Kasumi-1 (cell line): ENCODE measurements at places on chromosomes 1 and 21.
A peak's percentile ranks its signal among the peaks of the same experiment; 100 is the strongest.

DNA sequence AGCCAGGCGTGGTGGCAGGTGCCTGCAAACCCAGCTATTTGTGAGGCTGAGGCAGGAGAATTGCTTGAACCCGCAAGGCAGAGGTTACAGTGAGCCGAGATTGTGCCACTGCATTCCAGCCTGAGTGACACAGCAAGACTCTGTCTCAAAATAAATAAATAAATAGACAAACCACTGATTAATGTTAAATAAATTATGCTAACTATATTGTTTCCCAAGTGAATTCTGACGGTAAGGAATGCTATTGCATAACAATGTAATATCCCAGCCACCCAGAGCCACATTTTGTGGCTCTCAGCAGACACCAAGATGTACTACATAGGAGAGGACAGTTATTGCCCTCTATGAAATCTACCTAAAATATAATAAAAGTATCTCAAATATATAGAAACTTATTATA, 55.4 kb downstream of the LPGAT1 start:
- no peak for DNase-seq

- no peak for DNase-seq
Measured at GRCh38 chr1:226542623-226543103, 5.9 kb upstream of the STUM start.

DNA sequence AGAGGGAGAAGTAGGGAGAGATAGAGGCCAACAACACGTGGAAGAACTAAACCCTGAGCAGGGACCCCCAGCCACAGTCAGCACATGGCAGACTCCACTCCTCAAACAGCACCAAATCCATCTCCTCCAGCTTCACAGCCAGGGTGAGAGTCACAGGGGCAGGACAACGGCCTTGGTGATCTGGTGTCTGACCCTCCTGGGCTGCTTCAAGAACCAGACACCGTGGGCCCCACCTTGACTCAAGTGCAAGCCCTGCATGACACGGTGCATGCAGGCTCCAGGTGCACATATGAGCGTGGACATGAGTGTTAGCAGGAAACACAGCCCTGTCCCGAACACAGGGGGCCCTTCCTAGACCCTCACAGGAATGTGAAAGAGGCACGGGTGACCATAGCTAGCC, 21.9 kb downstream of the S100A7 start:
- no peak for DNase-seq

- no peak for DNase-seq
Measured at GRCh38 chr1:78038071-78038470, 7.7 kb upstream of the GIPC2 start.

GRCh38 chr1:160243767-160244166, 18.6 kb downstream of the DCAF8 start:
- no peak for DNase-seq

DNA sequence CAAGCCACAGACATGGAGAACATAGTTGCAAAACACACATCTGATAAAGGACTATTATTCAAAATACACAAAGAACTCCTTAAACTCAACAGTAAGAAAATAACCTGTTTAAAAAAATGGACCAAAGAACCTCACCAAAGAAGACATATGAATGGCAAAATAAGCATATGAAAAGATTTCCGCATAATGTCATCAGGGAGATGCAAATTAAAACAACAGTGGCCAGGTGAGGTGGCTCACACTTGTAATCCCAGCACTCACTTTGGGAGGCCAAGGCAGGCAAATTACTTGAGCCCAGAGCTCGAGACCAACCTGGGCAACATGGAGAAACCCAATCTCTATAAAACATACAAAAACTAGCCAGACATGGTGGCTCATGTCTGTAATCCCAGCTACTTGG, 50.4 kb downstream of the PRPF38A start:
- DNase-seq: no peak

- DNase-seq: peak; percentile 97
Measured at GRCh38 chr21:46622226-46622625, 13.2 kb upstream of the PRMT2 start.

DNA sequence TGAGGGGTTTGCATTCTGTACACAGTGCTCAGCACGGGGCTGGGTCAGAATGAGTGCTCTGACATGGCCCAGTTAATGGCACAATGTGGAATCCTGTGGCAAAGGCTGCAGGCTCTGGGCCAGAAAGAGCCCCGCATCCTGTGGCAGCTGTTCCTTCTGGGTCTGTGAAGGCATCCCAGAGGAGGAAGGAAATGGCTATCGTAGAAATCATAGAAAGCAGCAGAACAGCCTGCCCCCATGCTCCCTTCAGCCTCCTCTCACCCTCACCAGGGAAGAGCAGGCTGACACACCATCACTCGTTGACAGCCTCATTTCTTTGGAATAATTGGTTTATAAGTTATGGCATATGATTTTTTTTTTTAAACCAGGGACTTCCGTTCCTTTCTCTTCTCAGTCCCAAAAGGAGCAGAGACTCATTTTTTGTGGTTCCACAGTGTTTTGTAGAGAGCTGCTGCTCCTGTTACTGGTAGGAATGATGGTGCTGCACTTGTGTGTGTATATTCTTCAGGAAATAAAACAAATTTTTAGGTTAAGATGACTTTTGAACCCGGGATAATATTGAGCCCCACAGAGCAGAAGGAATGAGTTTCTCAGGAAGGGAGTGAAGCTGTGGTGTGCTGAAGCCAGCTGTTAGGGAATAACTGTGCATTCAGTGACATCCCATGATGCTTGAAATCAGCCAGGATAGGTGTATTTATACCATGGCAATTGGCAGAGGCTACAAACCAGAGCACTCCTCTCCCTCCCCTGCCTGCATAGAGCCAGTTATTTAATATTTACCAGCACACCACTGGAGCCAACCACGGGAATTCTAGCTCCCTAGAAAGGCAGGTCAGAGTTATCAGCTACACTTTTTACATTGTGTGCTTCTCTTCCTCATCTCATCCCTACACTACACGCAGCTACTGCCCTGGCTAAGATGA, 32.0 kb downstream of the PLXNA2 start:
- peak; percentile 58 for DNase-seq

DNA sequence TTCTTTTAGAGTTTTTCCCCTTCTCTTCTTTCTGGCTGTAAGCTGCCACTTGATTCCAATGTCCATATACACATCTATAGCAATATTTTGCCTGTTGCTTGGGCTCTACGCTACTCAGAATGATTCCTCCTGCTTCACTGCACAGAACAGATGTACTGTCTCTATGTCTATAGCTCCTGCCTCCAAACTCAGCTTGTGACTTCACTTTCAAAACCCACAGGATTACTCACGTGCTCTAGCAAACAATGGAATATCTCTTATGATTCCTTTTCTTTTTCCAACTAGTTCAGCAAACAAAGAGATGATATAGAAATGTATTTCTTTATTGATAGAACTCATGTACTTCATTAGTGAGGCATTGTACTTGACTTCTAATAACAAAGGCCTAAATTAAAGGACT, 80.5 kb upstream of the SOX13 start:
- no peak for DNase-seq

DNA sequence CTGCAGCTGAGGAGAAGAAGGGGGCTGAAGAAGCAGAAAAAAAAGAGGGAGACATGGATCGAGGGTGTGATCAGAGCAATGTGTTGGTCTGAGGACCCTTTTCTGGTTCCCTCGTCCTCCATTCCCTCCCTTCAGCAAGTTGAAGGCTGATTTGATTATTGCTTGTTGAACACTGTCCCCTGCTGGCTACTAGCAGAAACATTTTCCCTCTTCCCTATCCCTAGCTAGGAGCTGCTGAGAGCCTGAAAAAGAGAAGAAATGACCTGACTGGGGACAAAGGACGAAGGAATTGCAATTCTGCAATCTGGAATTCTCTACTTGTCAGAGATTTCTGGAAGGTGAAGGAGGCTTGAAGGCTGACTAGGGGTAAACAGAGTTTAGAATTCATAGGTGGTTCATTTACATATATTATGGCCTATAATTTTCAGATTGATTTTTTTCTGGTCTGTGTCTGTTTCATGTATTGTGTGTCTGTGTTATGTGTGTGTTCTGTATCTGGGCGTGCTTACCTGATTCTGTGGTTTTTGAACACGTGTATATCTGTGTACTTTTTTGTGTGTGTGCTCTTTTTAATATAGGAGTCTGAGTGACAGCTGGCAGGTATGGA, 9.8 kb downstream of the NHLH1 start:
- peak; percentile 89 for DNase-seq

DNA sequence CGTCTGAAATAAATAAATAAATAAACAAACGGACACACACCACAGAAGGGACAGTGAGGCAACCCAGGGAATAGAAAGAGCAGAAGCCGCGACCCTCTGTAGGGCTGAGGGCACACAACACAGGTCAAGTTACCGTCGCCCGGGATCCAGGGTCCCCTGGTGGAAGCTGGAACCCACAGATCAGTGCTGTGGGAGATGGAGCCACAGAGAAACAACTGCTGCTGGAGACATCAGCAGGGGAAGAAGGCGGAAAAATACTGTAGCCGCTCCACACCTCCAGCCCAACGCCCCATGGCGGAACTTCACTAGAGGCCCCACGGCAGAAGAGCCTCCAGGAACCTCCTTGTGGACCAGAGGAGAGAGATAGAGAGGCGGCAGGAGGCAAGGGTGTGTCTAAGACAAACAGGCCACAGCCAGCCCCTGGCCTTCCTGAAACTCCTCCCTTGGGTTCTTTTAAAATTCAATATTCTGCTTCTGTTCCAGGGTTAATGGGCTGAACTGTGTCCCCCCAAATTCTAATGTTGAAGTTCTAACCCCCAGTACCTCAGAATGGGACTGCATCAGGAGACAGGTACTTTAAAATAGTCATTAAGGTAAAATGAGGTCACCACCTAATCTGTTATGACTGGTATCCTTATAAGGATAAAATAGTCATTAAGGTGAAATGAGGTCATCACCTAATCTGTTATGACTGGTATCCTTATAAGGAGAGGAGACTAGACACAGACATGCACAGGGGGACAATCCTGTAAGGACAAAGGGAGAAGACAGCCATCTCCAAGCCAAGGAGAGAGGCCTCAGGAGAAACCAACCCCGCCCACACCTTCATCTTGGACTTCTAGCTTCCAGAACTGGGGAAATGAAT, 7.7 kb upstream of the HLCS start:
- no peak for DNase-seq

GRCh38 chr1:156196445-156196844, 2.5 kb downstream of the SLC25A44 start:
- DNase-seq: no peak

GRCh38 chr21:45494851-45495680, 47.2 kb downstream of the SLC19A1 start:
- no peak for DNase-seq

DNA sequence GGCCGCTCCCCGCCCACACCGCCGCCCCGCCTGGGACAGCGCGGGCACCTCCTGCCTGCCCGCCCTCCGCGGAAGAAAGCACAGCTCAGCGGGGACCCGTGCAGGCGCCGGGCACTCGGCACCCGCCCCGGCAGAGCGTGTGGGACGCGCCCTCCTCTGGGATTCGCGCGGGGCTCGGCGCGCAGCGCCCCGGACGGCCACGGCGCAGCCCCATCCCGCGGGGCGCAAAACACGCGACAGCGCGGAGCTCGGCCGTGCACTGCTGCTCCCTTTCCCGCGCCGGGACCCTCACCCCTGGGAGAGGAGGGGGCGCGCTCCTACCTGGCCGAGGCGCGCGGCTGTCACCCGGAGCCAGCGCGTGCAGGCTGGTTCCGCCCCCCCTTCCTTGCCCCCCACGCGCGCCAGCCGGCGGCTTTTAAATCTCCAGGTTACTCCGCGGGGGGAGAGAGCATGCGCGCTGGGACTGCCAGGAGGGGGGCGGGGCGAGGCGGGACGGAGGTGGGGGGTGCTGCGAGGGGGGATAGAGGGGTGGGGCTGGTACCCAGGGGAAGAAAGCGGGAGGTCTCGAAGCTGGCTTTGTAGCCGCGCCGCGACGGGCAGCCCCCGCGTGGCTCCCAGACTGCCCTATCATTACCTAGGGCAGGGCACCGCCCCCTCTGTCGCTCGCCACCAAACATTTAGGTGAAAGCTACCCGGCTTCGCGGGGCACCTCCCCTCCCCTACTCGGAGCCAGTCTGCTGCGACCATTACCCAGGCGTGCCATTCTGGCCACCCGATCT, at the start of gene SLC45A3:
TSS of gene SLC45A3 (minus strand) at position 437 of the 779 bp plus-strand sequence. CDS start 15,853 bp downstream, outside the sequence.
- DNase-seq: peak; percentile 51

GRCh38 chr1:173818459-173818858, 6.0 kb upstream of the DARS2 start:
- no peak for DNase-seq

DNA sequence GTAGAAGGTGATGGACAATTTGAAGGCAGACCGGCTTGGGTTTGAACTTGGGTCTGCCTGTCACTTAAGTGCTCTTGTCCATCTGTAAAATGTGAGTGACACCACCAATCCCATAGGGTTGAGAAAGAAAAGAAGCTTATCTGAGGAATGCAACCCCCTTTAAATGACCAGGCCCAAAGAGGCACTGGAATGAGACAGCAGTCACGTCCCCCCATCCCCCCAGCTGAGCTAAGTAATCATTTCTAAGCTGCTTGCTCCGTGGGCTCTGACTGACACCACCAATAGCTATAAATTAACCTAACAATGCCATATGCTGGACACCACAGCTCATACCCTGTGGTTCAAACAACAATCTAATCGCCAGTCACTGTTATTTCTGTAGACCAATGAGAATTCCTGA, 15.1 kb downstream of the LCA5L start:
- DNase-seq: no peak

GRCh38 chr1:186283374-186283773, 91.7 kb downstream of the TPR start:
- no peak for DNase-seq

GRCh38 chr21:16363518-16363917, 633.7 kb downstream of the USP25 start:
- no peak for DNase-seq

GRCh38 chr1:94284476-94284875, 47.1 kb upstream of the ARHGAP29 start:
- no peak for DNase-seq

DNA sequence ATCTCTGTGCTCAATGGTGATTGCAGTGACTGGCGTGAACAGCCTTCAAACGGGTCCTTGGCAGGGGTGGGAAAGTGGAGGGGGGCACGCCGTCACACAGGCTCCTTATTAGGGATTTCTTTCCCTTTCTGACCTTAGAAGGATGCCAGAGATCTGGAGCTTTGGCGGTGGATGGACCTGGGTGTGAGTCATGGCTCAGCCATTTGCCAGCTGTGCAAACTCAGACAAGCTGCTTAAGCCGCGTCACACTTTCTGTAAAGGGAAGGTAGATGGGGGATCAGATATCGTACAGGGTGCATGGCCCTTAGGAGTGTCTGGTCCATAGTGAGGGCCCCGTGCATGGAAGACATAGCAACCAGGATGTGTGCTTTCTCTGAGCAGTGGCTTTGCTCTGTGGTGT, 48.3 kb upstream of the C1orf174 start:
- no peak for DNase-seq

GRCh38 chr21:36727866-36728265, 29.0 kb downstream of the SIM2 start:
- DNase-seq: no peak

- DNase-seq: no peak
Measured at GRCh38 chr1:169565335-169566271, 20.7 kb downstream of the F5 start.

DNA sequence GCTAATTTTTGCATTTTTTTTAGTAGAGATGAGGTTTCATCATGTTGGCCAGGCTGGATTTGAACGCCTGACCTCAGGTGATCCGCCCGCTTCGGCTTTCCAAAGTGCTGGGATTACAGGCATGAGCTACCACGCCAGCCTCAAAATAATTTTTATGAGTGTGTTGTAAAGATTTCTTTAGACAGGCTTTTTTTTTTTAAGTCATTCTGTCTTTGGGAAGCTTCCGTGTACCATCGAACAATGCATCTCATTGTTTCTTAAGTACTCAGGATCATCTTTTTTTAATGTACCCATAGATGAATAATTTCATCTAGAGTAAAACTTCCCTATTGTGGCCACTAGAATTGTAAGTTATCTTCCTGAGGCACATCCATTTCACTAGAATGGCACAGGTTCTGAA, 19.6 kb upstream of the SDC3 start:
- DNase-seq: no peak
